ENCODE measurements at places on chromosomes 6 and 20.

- no peak for DNase-seq
These were observed 31.1 kb downstream of the NTSR1 start for GRCh38 chr20:62739581-62740285.

DNA sequence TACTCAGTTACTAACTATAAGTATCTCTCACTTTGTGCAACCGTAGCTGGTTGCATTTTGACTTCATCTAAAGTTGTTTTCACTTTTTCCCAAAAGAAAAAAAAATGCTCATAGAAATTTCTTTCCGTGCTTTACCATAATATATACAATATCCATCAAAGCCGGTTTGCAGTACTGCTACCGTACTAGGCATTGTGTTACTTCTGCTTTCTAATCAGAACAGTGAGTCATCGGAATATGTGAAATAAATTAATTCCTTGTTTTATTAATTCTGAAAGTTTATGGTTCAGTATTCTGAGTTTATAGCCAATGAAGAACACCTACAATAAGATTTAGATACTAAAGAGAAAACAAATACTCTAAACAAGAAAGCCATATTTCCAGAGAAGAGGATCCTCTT lies 72.5 kb downstream of the TNFRSF21 start:
- DNase-seq = no peak

GRCh38 chr6:156864557-156864956 lies 87.4 kb downstream of the ARID1B start:
- no peak for DNase-seq

GRCh38 chr20:59008715-59009336 lies 1.8 kb upstream of the CTSZ start:
- DNase-seq = no peak

DNA sequence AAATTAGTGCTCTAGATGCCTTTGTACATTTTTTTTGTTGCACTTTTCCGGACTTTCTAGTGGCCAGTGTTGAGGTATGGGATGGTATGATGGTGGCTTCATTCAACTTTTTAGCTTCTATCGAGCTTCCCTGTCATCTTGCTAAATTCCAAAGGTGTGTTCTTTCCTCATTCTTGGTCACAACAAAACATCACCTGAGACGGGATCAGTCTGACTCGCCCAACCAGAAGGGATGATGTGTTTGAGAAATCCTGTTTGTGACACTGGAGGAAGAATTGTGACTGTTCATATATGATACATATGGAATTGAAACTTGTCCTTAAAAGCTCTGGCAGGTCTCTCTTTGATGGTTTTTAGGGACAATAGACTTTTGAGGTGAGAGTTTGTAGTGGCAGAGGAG lies 33.8 kb downstream of the KCNS1 start:
- DNase-seq = no peak

DNA sequence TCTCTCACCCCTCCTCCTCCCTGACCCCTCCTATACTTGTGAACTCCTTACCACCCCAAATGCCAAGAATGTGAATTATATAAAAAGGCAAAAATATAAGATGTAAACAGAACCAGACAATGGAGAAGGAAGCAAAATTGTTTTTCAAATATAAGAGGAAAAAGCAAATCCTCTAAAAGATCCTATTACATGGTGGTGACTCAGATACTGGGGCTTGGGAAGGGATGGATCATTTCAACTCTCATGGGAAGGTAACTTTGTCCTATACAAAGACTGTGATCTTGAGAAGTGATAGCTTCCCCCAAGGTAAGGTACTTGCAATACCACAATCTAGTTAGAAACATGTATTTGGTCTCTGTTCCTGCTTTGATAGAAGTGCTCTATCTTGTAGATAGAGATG lies 24.6 kb upstream of the TNFRSF21 start:
- no peak for DNase-seq

GRCh38 chr6:18347866-18348265 lies 39.3 kb upstream of the RNF144B start:
- no peak for DNase-seq

DNA sequence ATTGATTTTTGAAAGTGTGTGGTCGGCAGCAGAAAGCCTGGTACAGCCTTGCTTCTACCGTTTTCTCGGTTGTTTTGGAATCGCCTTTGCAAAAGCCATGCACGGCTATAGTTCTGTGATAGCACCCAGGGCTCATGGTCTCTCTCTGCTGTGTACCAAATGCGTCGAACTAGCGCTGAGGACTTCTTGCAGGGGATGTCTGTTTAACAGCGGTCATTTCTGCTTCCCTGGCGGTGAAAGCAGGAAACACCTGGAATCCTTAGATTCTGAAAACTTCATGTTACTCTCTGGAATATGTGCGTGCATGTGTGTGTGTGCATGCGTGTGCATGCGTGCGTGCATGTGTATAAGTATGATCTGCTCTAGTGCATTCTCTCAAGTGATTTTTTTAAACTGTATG lies 26.1 kb upstream of the GCNT2 start:
- DNase-seq = no peak

- DNase-seq = no peak
These were observed 106.2 kb downstream of the KIF13A start for GRCh38 chr6:17881085-17881858.

DNA sequence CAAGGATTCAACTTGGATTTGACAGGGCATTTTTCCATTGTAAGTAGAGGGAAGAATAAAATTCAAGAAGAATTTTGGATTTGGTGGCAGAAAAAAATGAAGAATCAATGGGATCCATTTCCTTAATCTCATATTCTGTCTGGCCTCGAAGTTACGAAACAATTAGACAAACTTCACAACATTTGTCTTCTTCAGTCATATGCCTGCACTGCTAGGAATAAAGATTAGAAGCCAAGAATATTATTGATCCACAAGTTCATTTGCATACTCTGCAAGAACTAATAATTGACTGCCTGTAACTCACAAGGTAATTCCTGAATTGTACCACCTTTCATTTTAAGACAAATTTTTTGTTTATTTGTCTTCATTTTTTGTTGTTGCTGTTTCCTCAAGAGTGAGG lies 486.2 kb downstream of the HAO1 start:
- DNase-seq = no peak

DNA sequence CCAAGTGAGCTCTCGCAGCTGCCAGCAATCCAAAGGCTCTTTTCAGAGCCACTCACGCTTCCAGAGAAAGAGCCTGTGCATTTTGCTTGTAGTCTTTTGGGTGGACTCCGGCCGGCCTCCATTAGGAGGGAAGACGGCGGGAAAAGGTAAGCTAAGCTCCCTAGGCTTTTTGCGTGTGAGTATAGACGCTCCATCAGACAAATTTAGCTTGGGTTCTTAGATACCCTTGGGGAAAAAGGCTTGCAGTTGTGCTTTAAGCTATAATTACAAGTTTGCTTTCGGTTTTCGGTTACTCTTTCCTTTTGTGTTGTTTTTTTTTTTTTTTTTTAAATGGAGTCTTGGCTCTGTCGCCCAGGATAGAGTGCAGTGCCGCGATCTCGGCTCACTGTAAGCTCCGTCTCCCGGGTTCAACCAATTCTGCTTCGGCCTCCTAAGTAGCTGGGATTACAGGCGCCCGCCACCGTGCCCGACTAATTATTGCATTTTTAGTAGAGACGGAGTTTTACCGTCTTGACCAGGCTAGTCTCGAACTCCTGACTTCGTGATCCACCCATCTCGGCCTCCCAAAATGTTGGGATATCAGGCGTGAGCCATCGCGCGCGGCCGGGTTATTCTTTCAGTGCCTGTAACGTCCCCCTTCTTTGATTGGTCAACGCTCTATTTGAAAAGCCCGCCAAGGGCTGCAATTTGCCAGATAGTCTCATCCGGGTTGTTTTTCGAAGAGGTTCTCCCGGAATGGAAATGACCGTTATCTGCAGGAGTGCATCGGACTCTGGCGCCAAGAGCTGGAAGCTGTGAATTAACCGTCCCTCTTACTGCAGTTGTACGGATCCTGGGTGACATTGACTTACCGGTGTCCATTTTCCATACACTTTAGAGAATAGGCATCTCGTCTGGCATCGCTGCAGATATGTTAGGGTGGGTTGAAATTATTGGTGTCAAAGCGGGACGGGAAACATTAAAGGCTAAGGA lies 18.1 kb downstream of the OR2B2 start:
- DNase-seq = peak; percentile 91

GRCh38 chr6:44454198-44454597 lies 66.7 kb downstream of the CDC5L start:
- DNase-seq = no peak

DNA sequence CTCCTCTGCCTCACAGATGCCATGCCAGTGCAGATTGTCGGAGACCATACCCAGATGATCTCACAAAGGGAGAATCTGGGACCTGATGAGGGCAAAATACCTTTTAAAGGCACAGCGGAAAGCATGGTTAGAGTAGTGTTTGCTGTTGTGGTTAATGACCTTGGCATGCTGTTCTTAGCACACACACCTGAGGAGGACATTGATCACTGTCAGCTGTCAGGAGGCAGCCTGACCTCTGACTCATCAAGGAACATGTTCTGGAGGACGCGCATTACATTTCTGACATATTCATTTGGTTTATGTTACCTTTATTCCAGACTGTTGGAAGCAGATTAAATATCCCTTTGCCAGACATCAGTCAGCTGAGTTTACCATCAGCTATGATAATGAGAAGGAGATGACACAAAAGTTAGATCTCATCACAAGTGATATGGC lies 57.1 kb downstream of the GOPC start:
- DNase-seq = no peak

DNA sequence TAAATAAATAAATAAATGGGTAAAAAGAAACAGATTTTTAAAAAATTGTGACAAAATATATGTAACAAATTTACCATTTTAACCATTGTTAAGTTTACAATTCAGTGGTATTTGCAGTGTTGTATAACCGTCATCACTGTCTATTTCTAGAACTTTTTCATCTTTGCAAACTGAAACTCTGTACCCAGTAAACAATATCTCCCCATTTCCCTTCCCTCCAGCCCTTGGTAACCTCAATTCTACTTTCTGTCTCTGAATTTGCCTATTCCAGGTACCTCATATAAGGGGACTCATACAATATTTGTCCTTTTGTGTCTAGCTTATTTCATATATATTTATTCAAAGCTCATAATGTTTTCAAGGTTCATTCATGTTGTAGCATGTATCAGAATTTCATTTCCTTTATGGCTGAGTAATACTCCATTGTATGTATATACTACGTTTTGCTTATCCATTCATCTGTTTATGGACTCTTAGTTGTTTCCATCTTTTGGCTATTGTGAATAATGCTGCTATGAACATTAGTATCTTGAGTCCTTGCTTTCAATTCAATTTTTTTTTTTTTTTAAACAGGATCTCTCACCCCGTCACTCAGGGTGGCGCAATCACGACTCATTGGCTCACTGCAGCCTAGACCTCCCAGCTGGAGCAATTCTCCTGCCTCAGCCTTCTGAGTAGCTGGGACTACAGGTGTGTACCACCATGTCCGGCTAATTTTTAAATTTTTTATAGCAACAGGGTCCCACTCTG lies 8.9 kb downstream of the MANBAL start:
- DNase-seq = no peak

GRCh38 chr20:19520261-19520660 lies 237.8 kb upstream of the RIN2 start:
- no peak for DNase-seq

DNA sequence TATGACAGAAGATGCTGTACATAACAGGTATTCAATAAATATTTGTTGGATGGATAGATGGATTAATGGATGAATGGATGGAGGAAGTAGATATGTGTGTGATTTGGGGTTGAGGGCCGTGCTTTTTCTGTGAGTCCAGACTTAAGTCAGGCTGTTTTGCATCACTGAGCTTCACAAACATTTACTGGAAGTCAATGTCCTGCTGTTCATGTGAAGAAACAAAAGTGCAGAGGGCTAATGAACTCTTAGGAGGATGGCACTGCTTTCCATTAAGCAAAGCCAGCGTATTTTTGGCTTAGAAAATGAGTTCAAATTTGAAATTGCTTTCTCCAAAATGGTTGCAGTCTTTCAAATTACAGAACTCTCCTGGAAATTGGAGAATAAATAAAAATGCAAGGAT lies 260.6 kb upstream of the SASH1 start:
- no peak for DNase-seq

DNA sequence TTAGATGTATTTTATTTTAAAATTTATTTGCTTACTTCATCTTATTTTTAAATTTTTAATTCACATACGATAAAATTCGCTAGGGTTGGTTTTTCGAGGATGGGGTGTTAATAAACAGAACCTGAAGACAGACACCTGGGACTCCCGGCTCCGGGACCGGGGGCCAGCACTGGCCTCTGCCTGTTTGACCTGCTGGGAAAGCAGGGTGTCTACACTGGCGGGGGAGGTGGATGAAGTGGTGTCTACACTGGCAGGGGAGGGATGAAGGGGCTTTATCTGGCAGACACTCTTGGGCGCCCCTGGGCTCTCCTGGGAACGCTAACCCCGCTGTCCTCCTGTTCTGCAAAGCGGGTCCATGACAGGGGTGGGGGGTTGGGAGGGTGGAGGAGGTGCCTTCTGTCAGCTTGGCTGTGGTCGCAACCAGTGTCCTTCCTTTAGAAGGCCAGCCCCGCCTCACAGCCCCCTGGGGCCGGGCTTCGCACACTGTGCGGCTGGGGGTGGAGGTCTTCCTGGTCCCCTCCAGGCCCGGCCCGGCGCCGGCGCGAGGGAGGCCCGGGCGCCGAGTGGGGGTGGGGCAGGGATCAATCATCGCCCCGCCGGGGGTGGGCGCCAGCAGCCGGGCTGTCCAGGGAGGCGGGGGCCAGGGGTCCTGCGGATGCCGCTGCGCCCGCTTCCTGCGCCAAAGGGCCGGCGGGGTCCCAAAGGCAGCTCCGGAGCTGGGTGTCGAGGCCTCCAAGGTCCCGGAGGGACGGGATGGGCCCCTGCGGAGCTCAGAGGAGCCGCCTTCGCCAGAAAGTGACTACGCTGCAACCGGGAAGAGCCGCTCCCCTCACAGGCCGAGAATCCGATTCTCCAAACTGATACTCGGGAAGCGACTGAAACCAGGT lies 1.8 kb downstream of the GATA5 start:
- no peak for DNase-seq

GRCh38 chr6:88556663-88557062 lies 390.5 kb upstream of the CNR1 start:
- DNase-seq = no peak

DNA sequence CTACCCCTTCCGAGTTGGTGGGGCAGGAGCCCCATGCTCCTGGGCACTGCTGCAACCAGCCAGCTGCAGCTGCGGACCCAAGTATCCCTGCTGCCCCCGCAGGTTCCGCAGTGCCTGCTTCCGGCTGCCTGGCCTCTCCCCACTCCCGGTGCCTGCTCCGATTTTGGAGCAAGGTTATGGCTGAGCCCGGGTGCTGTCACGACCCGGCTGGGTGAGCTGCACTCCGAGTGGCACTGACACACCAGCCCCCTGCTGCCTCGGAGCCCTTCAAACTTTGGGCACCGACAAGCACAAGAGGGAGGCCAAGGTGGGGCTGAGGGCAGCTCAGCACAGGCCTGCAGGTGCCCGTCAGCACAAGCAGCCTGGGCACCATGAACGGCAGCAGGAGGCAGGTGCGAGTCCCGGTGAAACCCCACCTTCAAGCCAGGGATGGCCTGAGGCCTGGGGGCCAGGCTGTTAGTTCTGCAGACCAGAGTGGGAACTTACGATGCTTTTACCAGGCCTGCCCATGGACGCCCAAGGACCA lies 25.9 kb upstream of the HACE1 start:
- no peak for DNase-seq

- no peak for DNase-seq
These were observed 16.4 kb upstream of the MLN start for GRCh38 chr6:33820243-33820642.

All from uterus (tissue), 4 donors.